ENCODE measurements at places on chromosomes 16 and 17.
A peak's percentile ranks its signal among the peaks of the same experiment; 100 is the strongest.

DNA sequence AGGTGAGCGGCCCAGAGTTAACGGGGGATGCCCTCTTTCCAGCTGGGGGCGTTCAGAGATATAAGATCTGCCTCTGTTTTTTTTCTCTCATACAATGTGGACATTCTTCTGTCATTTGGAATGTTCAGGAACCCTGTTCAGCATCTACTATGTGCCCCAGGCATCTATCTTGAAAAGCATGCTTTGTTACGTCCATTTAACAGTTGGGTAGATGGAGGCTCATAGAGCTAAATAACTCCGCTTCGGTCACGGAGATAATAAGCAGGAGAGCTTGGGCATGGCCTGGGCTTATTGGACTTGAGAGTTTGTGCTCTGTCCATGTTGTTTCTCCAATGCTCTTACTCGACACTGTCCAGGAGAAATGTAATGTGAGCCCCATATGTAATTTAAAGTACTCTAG, 6.1 kb downstream of the DHODH start:
- DNase-seq = no peak

GRCh38 chr16:85311741-85312140, 199.5 kb upstream of the CIBAR2 start:
- DNase-seq = no peak

- DNase-seq = peak; percentile 53
Observed at GRCh38 chr17:77356690-77357201, 216.0 kb downstream of the SEC14L1 start.

DNA sequence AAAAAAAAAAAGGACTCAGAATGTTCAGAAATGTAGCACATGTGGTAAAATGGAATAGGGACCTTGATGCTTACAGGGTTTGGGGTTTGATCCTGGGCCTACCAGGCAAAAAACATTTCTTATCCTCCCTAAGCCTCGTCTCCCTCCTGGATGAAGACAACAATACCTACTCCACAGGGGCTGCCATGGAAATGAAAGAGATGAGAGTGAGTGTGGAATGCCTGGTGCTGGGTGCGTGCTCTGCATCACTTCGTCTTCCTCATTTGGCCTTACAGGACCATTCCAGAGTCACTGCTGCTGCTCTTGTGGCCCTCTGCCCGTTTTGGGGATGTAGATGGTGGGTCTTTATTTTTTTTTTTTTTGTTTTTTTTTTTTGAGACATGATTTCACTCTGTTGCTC, 692.9 kb upstream of the EEF2KMT start:
- no peak for DNase-seq

DNA sequence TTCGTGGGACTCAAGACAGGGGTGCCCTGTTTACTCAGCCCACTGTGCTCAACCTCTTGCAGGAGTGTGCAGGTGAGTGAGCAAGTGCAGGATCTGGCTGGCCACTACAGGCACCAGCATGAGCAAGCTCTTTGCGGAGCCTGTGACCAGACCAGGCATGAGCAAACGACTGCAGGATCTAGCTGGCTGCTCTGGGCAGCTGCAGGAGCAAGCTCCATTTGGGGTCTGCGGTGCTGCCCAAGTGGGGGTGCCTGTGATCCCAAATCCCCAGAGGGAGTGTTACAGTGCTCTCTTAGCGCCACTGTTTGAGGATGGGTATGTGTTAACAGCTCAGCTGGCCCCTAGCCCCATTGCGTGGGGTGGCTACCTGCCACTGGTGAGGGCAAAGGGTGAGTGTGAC, 2.4 kb downstream of the USP6 start:
- DNase-seq = no peak

DNA sequence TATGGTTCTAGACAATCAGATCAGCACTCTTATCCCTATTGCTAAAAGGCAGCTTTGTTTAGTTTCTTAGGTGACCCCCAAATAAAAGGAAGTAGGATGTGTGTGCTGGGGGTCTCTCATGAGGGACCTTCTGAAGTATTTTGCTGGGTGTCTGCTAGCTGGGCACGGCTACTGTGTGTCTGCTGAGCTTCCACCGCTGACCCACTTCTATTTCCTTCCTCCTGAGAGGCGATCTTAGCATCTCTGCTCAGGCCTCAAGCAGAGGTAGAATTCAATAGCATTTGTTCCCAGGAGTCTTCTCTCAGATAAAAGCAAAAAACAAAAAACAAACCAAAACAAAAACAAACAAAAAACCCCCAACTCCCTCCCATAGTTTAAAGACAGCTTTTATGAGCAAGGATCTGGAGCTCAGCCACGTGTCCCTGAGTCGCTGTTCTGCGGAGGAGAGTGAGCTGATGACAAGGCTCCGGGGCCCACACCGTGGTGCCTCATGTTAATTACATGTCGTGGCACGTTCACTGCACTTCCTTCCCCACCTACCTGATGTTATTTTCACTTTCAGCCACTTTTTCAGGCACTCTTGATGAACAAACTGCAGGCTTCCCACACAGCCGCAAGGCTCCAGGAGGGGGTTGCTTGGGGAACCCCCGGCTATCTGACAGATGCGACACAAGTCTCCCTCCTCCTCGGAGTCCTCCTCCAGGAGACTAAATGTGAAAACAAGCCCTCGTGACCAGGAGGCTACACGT, 83.5 kb downstream of the MARCHF10 start:
- DNase-seq = no peak

- DNase-seq = no peak
Observed at GRCh38 chr17:79413611-79414010, 197.2 kb downstream of the RBFOX3 start.

- no peak for DNase-seq
Observed at GRCh38 chr16:50505714-50506542, 42.3 kb upstream of the NKD1 start.

GRCh38 chr16:11171757-11172299, 84.2 kb downstream of the SOCS1 start:
- DNase-seq = no peak

DNA sequence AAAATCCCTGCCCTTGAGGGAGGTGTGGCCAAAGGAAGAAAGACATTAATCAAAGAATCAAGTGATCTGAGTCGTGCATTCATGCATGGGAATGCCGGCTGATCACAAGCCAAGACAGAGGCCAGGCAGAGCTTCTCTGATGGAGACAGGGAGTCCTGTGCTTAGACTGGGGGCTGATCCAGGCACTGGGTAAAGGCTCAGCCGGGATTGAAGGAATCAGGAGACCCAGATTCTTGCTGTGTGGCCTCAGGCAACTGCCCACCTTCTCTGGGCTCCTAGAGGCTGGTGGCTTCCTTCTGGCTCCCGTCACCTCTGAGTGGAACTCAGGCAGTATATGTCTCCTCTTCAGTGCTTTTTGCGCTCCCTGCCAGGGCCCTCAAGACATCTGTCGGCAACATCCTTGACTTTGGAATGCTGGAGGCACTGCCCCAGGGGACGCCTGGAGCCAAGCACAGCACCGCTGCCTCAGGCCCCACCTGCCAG, 17.7 kb downstream of the RAI1 start:
- DNase-seq = no peak

- DNase-seq = no peak
Observed at GRCh38 chr16:2586241-2586640, 48.4 kb downstream of the PDPK1 start.

DNA sequence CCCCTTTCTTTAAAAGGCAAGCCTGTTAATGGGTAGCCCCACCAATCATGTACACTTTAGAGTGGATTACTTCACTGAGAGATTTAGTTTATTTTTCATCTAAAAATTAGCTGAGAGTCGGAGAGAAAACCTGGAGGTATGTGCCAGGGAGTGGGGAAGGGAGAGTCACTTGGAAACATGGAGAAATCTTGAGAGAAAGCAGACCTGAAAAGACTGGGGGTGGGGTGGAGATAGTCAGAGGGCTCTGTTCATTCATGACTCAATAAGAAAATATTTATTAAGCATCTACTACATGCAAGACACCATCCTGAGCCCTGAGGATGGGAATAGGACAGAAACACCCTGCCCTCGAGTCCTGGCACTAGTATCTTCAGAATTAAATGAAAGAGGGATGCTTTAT, 27.4 kb upstream of the RCVRN start:
- DNase-seq = no peak

GRCh38 chr17:27996202-27997043, 46.1 kb upstream of the NLK start:
- DNase-seq = no peak

DNA sequence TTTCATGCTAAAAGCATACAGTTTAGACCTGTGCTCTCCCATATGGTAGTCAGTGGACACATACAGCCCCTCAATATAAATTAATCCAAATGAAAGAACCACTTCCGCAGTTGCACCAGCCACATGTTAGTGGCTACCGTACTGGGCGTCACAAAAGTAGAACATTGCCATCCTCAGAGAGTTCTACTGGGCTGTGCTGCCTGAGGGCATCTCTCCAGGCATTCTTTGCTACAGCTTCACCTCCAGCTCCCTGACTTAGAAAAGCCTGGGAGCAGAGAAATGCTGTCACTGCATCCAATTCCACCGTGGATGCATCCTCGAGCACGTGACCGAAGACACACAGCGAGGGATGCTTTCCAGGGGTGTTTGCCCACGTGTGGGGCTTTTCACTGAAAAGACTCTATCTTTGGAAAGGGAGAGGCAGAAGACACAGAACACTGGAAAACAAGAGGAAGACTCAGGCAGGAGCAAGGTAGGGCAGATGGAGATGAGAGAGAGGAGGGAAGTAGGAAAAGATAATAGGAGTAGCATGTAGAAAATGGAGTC, 86.4 kb downstream of the GAS7 start:
- no peak for DNase-seq

GRCh38 chr16:17437127-17437720, 33.5 kb downstream of the XYLT1 start:
- no peak for DNase-seq

DNA sequence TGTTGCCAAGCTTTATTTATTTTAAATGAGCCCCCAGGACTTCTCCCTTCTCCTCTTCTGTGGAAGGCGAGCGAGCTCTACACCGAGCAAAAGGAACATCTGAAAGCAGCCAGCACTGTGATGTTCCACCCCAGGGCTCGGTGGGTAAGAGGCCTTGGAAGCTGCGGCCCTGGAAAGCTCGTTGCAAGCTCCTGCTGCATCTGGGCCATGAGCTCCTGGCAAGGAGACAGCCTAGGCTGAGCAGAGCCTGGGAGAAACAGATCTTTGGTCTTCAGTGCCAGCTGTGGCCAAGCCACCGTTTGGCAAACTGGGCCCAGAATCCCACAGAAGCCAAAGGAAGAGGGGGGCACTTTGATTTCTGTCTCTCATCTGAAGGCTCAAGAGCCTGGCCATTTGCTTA, 114.1 kb downstream of the ENGASE start:
- no peak for DNase-seq

DNA sequence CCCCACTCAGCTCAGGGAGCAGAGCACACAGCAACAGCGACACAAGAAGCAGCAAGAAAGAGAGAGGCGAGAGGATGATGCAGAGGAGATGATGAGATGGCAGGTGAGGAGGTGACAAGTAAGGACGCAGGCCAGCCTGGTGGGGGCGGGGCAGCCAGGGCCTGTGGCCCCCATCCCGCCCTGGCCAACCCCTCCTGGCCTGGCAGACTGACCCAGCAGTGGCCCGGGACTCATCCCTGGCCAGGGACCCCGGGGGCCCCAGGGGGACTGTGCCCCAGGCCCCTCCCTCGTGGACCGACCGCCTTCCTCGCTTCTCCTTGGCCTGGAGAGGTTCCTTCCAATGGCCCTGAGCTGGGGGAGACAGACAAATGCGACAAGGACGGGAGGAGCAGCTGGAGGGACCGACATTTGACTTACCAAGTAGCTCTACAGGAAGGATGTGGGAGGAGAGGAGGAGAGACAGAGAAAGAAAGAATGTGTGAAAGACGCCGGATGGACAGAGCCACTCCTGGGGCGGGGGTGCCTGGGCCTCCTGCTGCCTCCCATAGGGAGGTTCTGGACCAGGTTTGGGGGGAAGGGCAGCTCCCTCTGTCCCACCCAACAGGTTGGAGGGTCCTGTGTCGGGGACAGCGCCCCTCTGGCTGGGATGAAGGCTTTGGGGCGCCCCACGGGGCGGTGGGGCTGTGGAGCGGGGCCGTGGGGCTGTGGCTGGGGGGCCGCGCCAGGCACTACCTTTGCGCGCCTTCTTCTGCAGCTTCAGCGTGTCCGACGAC, 6.8 kb downstream of the MTSS2 start:
- peak; percentile 40 for DNase-seq
